Ecto neural progenitor cell (in vitro differentiated cells): ENCODE measurements at places on chromosomes 7 and 10.
A peak's percentile ranks its signal among the peaks of the same experiment; 100 is the strongest.

GRCh38 chr10:71531485-71532446 lies 135.0 kb downstream of the CDH23 start:
- no peak for DNase-seq

- no peak for DNase-seq
These were observed 606.9 kb downstream of the POM121L12 start for GRCh38 chr7:53642361-53642760.

DNA sequence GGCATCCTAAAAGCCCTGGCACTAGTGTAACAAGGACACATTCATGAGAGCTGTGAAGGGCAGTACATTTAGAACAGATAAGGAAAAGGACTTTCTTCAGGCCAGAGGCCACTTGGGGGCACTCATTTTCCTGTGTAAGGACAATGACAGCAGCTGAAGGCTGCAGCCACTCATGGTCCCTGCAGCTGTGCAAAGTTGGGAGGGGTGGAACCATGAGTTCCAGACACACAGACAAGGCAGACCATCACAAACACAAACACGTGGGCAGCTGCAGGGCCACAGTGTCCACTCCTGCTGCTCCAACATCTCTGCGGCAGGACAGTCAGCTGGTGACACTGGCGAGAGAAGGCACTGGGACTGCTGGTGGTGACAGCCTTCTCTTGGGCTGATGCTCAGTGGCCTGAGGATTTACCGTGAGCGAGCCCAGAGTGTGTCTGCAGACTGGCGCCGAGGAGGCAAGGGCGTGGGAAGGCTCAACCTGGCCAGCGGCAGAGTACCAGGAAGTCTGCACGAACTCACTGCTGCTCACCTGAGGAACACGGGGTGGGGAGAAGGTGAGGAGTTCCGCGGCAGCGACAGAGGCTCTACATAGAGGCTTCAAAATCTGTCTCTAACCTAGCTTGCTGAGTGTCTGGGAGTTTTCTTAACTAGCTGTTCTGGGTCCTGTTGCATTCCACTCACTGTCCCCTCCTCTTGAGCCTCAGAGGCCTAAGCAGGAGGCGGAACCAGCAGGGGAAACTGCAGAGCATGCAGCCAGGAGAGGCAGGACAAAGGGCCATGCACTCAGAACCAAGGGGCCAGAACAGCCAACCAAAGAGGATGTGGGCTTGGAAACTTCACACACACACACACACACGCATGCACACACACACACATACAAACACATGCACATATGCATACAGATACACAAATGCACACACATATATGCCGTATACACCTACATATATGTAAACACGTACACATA lies 76.5 kb upstream of the DDC start:
- peak; percentile 45 for DNase-seq

DNA sequence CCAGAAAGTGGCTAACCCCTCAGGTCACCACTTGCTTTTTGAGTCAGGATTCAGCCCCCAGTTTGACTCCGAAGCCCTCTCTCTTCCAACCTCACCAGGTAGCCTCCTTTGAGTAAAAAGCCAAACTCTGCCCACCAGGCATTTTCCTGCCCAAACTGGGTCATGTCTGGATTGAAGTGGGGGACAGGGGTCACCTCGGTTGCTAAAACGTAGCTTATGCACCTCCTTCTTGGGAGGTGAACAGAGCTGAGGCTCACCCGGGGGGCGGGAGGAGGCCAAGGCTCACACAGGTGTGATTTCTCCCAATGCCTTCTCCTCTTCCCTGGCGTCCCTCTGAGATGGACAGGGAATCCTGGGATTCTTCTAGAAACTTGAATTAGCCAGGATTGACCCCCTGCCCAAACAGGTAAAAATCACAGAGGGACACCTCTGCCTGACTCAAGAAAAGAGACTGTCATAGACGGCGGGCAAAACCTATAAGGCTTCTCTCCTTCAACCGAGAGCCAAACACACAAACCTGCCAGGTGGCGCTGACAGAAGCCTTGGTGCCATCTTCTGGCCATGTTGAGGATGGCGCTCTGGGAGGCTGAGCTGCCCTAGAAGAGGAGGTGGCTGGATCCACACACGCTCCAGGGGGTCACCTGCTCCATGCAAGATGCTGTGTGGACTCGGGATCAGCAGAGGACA lies 51.6 kb downstream of the PRLHR start:
- peak; percentile 62 for DNase-seq

GRCh38 chr10:454860-455259 lies 234.6 kb downstream of the DIP2C start:
- DNase-seq: no peak

DNA sequence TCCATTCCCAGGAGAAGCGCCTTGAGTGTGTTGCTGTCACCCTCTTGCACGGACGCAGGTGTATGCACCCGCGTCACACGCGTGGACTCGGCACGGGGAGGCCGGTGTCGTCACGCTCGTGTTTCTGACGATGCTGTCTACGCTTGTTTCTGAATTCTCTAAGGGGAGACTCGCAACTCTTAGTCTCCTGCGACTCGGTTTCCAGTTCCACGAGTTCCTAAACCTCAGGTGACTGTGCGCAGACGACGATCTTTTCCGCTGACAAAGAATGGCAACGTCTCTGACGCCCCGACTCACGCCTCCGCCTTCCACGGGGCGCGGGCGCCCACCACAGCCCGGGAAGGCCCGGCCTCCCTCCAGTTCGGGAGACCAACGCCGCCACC lies 579 bp downstream of the IDI1 start:
- DNase-seq: no peak

DNA sequence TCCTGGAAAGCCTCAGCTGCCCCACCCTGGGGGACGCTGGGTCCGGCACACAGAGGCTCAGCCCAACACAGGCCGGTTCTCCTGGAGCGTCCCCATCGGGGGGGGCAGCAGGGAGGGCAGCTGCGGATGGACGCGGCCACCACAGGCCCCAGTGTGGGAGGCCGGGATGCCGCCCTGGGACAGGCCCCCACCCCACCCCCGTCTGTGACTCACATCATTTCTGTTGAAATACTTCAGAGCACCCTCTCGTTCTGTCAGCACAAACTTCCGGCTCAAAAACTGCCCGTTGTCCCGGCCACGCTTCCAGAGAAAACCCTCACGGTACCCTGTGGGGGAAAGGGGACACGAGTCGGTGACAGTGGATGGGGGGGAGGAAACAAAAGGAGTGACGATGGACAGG lies 28.5 kb downstream of the GET4 start:
- DNase-seq: no peak
